Mesendoderm (in vitro differentiated cells): ENCODE measurements at places on chromosomes 3 and 15.

DNA sequence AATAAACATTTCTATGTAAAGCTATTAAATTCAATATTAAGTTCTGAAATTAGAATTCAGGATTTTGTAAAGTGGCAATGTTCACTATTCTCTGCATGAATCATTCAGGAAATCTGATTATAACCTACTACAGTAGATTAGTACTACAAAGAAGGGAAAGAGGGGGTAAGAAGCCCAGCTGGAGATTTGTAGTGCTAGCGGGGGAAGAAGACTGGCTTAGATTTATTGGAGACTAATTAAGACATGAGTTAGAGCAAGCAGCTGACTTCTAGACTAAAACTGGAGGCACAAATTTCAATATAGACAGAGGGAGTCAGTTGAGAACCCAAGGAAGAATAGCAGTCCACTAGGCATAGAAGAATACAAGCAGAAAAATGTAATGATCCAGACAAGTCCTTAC, 55.8 kb upstream of the SETMAR start:
- DNase-seq, result no peak

GRCh38 chr3:38994251-38994650, 57.5 kb downstream of the SCN11A start:
- DNase-seq, result no peak

DNA sequence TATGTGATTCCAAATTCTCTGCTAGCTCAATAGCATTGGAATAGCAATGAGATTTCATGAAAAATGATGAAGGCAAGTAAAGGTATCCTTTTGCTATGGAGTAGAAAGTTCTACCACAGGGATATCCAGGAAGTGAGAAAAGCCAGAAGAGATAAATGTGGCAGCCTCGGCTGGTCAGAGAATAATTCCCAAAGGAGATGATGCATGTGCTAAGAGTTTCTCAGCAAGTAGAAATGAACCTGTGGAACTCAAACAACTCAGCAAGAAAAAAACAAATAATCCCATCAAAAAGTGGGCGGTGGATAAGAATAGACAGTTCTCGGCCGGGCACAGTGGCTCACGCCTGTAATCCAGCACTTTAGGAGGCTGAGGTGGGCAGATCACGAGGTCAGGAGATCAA, 38.2 kb downstream of the ALS2CL start:
- DNase-seq, result no peak

DNA sequence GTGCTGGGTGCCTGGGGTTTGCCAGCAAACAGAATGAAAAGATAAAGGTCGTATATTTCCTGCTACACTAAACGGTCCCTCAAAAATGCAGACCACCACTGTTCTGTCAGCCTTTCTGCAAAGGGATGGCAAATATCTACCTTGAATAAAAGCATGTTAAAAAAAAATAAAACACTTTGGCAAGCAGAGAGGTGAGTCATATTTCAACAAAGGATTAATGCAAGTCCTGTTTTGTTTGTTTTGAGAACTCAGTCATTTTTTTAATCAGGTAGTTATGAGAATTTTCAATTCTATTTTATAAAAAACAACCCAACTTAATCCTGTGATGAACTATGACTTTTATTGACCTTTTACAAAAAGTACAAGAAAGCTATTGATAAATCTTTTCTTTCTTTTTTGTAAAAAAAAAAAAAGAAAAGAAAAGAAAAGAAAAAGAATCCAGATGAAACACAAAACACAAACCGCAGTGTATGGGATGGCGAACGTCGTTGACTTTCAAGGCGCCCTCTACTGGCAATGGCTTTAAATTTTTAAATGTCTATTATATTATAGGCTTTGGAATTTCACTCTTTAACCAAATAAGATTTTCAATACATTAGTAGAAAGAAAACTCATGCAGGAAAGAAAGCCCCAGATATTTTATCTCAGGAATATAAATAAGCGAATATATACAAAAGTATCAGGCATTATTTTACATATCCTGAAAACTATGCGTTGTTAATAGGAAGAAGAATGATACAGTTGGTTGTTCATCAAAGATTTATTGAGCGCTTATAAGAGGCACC, 87.8 kb downstream of the NCEH1 start:
- no peak for DNase-seq

- peak; percentile 47 for DNase-seq
These were observed 815 bp downstream of the SPINT1 start for GRCh38 chr15:40844696-40845030.

- peak; percentile 11 for DNase-seq
These were observed 1187.1 kb upstream of the EPHA6 start for GRCh38 chr3:95627293-95627692.

GRCh38 chr3:28678086-28678485, 329.5 kb upstream of the AZI2 start:
- no peak for DNase-seq

DNA sequence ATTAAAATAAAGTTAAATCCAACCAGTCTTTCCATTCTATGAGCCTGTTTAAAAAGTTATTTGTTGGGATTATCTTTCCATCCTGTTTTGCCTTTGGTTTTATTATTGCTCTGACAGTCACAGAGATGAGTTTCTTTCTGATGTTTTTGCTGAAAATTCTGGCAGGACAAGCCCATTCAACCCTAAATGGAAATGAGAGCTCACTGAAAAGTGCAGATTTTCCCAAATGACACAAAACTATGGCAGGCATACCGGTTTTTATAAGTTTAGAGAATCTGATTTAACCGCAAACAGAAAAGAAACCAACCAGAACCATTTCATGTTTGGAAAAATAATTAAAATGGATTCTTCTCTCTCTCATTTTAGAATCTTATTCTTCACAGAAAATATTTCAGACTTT, 238.1 kb upstream of the SGO1 start:
- no peak for DNase-seq

GRCh38 chr15:59532770-59533379, 78.7 kb upstream of the GCNT3 start:
- peak; percentile 56 for DNase-seq

DNA sequence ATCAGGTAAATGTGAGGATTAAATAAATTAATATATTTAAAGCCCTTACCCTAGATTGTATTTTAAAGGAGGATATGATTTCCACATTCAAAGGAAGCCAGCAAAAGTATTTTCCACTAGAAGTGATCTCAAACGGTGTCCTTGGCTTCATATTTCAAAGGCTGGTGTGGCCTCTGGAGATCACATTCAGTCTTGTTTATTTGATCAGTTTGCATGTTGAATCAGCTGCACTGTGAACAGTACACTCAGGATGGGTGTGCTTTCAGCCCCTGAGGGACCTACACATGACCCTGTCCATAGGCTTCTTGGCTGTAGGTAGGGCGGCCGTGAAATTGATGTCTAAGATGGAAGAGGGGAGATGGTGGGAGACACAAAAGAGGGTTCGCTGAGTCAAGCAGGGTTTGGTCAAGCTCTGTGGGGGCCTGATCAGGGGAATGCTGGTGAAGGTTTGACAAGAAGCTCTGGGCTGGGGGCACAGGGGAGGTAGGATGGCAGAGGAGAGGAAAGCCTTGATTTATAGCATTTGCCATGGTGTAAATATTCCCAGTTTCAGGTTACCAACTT, 21.9 kb downstream of the CYP8B1 start:
- DNase-seq, result no peak

DNA sequence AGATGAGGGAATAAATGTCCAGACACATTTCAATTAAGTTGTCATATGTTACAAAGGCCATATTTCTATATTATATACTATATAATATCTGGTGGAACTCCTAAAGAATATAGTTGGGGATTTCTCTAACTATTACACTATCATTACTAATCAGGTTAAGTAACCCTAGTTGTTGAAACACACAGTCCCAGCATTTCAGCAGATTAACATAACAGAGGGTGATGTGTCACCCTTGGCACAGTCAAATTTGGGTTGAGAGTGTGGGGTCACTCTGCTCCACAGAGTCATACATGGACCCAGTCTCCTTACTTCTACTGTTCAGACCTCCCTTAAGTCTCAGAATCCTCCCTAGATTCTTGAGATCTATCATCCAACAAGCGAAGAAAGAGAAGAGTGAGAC, 496.4 kb upstream of the MDFIC2 start:
- DNase-seq, result no peak

GRCh38 chr3:39202094-39202493, 9.7 kb upstream of the XIRP1 start:
- no peak for DNase-seq

- no peak for DNase-seq
These were observed 39.7 kb upstream of the GPD1L start for GRCh38 chr3:32066686-32067085.

- DNase-seq, result peak; percentile 82
These were observed 33.5 kb downstream of the BCL2L10 start for GRCh38 chr15:52078876-52079700.

DNA sequence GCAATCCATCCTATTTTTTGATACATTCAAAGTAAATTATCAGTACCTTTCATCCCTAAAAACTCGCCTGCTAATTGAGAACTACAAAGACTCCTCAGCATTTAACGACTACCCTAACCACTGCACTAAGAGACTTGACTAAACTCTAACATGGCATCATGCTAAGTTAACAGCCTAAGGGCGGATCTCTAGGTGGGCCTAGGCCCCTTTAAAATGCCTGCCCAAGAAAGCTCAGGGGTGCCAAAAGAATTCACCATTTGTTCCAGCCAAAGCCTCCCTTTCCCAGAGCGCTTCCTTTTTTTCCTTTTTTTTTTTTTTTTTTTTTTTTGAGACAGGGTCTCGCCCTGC, 568 bp upstream of the NEK4 start:
- no peak for DNase-seq

GRCh38 chr3:27568393-27568792, 84.2 kb upstream of the SLC4A7 start:
- no peak for DNase-seq

DNA sequence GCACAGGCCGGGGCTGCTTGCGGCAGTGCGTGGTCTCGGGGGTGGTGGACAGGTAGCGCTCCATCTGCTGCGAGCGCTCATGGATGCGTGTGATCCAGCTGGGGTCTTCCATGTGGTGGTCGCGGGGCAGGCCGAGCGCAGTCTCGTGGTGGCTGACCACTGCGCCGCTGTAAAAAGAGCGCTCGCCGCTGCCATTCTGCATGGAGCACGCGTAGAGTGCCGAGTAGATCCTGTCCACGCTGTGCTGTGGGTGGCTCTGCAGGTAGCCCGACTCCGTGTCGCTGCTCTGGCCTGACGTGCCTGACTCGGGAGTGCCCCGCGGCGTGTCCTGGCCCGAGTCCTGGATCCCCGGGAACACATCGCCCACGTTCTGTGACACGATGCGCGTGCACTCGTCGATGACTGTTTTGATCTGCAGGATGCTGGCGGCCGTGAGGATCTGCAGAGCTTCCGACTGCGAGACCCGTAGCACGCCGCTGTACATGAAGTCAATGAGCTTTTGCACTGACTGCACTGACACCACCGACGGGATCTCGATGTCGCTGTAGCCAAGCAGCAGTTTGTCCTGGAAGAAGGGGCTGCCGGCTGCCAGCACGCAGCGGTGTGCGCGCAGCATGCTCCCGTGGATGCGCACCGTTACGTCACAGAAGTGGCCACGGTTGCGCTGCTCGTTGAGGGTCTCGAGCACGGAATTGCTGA, 57.4 kb downstream of the TIGIT start:
- no peak for DNase-seq

GRCh38 chr15:19987389-19988048, 554.1 kb downstream of the GOLGA6L6 start:
- peak; percentile 0 for DNase-seq

- peak; percentile 84 for DNase-seq
These were observed 22.2 kb downstream of the EPHB3 start for GRCh38 chr3:184583578-184584451.

DNA sequence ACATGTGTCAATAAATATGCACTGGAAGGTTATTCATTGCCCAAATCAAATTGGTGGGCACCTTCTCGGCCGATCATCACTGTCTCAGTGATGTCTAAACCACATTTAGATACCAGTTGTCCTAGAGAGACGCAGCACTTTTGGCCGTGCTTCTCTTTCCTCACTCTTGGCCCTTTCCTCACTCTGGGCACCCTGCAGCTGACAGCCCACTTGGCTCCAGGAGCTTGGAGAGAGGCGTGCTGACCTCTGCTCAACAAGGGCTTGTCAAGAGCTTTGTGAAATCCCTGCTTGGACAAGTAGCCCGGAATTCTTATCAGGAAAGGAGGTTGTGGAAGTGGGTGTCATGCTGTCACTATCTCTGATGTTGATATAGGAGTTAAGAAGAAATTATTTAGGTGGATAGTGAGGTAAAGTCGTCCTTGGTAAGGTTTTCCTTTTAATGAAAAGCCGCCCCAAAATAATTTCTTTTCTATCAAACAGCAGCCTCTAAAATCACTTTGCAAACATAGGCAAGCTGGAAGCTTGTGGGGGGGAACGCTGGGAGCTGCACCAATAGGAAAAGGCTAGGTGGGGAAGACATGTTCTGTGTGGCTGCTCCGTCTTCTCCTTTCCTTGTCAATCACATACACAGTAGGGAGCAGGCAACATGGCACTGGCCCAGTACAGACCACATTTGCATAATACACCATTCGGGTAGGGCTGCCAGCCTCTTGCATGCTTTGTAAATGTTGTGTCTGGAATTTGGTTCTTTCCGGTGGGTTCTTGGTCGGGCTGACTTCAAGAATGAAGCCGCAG, 126.8 kb upstream of the UBE3A start:
- peak; percentile 8 for DNase-seq

- peak; percentile 57 for DNase-seq
These were observed 536.9 kb downstream of the ZIC1 start for GRCh38 chr3:147945968-147946519.

- no peak for DNase-seq
These were observed 60.8 kb upstream of the ANKRD34C start for GRCh38 chr15:79221696-79222095.

DNA sequence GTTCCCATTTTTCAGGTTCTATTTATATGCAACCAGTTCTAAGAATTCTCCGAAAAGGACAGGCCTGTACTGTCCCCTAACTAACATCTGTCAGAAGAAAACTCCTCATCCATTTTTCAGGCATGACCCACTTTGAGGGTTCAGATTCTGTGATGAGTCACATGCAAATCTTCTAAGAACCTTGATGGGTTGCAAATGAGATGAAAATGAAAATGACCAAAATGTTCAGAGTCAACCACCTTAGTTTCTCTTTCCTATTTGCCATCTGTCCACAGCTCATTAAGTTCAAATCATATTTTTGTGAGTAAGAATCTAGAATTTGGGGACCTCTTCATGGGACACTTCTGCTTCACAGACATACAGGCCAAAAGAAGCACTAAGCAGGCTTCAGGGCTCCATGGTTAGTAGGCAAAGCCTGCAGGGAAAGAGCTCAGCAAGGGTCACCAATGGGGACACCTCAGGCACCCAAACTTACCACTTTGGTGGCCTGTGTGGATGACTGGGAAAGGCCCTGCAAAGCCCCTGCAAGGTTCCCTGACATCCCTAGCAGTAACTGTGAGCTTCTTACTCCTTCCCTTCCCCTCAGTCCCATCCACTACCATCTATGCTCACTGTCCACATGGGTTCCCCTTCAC, 122.0 kb downstream of the WDR76 start:
- no peak for DNase-seq

- DNase-seq, result peak; percentile 10
These were observed 693 bp upstream of the STAB1 start for GRCh38 chr3:52494445-52494844.

DNA sequence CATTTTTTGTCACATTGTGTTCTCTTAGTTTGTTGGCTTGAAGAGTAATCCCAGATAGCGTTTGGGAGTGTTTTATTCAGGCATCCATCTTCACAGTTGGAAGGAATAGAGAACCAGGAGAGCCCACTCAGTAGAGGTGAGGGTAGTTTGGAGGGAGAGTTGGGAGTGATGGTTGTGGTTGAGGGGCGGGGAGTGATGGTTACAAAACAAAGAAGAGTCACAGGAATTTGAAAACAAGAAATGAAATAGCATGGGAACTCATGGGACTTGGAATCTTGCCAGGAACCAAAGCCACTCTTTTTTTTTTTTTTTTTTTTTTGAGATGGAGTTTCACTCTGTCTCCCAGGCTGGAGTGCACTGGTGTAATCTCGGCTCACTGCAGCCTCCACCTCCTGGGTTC, 36.3 kb downstream of the DUT start:
- no peak for DNase-seq
